ENCODE measurements at places on chromosomes 4 and X.

- DNase-seq = no peak
Measured at GRCh38 chr4:182862921-182863320, 54.3 kb downstream of the DCTD start.

- DNase-seq = no peak
Measured at GRCh38 chr4:150974252-150974640, 40.8 kb downstream of the LRBA start.

- no peak for DNase-seq
Measured at GRCh38 chr4:26284536-26284935, 36.3 kb upstream of the RBPJ start.

- no peak for DNase-seq
Measured at GRCh38 chrX:69138512-69138911, 26.7 kb downstream of the PJA1 start.

- DNase-seq = peak; percentile 41
Measured at GRCh38 chr4:103934178-103934789, 214.5 kb upstream of the TACR3 start.

DNA sequence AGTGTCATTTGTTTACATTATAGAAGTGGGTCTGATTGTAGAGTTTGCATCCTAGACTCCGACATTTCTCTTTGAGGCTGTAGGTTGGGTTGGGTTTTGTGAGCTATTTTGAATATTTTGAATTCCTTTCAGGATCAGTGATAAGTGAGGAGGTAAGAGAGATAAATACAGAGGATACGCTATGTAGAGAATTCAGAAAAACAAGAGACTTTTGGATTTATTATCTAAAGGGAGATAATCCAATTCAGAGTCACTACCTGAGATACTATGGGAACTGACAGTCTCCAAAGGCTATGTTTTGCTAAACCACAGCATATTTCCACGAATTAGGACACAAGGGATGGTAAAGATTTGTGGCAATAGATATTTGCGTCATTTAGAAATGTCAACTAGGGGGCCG lies 16.9 kb upstream of the RAP2C start:
- DNase-seq = no peak
